Astrocyte (in vitro differentiated cells and primary cell): ENCODE measurements at places on chromosomes 5 and 9. TPM values are rescaled to one million over a fixed set of nuclear protein-coding genes. Genes with fewer than 3 reads are reported as not detected.

DNA sequence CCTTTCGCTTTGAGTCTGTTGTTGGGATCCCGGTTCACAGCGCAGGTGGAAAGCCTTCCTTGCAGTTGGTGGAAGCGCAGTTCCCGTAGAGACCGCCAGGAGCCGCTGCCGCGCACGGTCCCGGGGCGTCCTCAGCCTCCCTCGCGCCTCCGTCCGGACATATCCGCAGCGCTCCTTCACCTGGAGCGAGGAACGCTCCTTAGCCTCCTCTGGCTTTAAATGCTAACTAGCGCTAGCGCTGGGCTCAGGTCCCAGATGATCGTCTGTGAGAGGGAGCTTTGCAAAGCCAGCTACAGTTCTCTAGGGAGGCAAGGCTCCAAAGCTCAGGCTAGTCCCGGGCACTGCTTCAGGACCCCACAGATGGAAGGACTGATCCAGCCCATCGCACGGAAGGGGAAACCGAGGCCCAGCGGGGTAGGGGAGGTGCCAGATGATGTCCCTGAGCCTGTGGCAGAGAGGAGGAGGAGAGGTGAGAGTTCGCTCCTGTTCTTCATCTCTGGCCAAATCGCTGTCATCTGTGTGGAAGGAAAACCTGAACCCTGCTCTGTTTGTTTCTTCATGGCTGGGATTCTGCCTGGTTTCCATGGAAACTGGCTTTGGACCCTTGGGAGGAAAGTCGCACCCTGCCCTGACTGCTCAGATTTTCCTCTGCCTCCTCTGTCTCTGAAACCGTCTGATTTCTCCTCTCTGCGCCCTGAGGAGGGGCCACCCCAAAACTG is 31.4 kb downstream of the COL15A1 start:
- H3K4me3 ChIP-seq, result peak overlapping the region; percentile 8
- H3K27me3 ChIP-seq, result peaks cover 29% of the 10 kb centered on the region
- peaks cover 13% of the 10 kb centered on the region for H3K4me1 ChIP-seq

- H3K4me1 ChIP-seq, result no peaks in the 10 kb centered on the region
- no peak overlapping the region for H3K27ac ChIP-seq
- H3K36me3 ChIP-seq, result peaks cover 3% of the 10 kb centered on the region
- no peak overlapping the region for H3K4me3 ChIP-seq
- DNase-seq, result no peak
- no peaks in the 10 kb centered on the region for H3K27me3 ChIP-seq
Measured at GRCh38 chr5:168195110-168195509, 96.3 kb upstream of the WWC1 start.

DNA sequence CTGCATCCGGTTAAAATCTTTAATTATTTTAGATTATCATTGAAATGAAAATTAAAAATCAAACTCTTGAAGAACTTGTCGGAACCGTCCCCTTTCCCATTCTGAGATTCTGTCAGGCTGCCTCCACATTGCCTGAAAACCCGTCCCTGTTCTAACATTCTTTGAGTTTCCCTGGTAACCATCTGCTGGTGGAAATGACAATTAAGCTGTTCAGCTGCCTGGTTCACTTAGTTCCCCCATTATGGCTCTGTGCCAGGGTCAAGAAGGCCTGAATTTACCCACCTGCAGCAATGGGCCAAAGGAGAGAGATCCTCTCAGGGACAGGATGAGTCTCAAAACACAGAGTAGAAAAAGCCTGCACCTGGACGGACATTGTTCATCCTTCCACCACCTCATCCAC is 11.8 kb upstream of the TCOF1 start:
- H3K4me1 ChIP-seq, result no peaks in the 10 kb centered on the region
- no peaks in the 10 kb centered on the region for H3K36me3 ChIP-seq
- no peaks in the 10 kb centered on the region for H3K27me3 ChIP-seq
- DNase-seq, result no peak

DNA sequence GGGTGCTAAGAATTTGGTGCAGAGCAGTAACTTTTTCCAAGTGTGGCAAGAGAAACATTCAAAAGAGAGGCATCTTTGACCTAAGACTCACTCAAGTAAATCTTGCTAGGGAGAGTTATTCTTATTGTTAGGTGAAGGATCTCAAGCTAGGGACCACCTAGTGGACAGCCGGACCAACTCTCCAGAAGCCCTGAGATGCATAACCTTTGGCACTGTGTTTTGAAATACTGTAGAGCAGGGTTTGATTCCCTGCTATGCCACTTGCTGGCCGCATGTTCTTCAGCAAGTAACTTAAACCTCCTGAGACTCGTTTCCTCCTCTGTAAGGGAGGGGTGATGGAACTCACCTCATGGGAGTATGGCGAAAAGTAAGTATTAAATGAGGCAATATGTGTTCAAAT is 336.1 kb upstream of the ADAMTSL1 start:
- DNase-seq, result no peak
- no peaks in the 10 kb centered on the region for H3K36me3 ChIP-seq
- no peaks in the 10 kb centered on the region for H3K27me3 ChIP-seq
- H3K4me3 ChIP-seq, result no peak overlapping the region
- H3K27ac ChIP-seq, result no peak overlapping the region
- no peaks in the 10 kb centered on the region for H3K4me1 ChIP-seq

GRCh38 chr5:166716856-166717492 is 1574.5 kb upstream of the WWC1 start:
- H3K27ac ChIP-seq, result no peak overlapping the region
- no peak for DNase-seq
- H3K27me3 ChIP-seq, result no peaks in the 10 kb centered on the region

Gene OTP
- 0.16 and 0.17 TPM in 2 replicates for total RNA-seq

Gene LCNL1
- 0.22 and 0.45 TPM in 2 replicates for total RNA-seq

Gene SLC6A7
- total RNA-seq, result not detected in 2 replicates

Gene FGF10
- not detected in 2 replicates for total RNA-seq

Gene UBE2R2
- 48.7 and 53.5 TPM in 2 replicates for total RNA-seq

Gene FCN2
- total RNA-seq, result not detected in 2 replicates
